Activated CD8-positive, alpha-beta memory T cell treated with anti-CD3 and anti-CD28 coated beads for 1 hour (primary cell): ENCODE measurements at places on chromosomes 6 and 20.

DNA sequence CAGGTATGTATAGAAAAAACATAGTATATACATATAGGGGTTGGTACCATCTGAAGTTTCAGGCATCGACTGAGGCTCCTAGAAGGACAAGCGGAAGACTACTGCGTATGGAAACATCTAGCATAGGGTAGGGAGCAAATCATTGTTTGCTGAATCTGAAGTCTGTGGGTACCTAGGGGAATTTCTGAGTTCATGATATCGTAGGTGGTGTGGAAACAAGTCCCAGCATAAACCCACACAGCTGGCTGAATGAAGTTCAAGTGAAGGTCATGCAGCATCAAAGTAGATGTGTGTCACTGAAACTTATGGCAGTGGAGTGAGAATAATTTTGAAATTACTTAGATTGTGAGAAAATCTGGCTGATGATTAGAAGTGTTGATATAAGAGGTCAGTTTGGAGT, 39.4 kb downstream of the MAP7 start:
- no peak for DNase-seq

DNA sequence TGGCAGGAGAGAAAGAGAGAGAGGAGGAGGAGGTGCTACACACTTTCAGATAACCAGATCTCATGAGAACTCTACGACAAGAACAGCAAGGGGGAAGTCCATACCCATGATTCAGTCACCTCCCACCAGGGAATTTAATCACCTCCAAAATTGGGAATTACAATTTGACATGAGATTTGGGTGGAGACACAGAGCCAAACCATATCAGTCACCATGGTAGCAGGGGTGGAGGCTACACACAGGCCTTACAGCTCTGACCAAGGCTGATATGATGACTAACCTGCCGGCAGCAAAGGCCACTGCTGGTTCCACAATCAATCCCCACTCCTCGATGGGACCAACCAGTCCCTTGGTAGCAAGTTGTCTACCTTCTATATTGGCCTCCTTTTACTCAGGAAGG, 13.6 kb upstream of the RBM24 start:
- no peak for DNase-seq

- DNase-seq, result no peak
Observed at GRCh38 chr20:44253528-44253927, 6.4 kb downstream of the GDAP1L1 start.

GRCh38 chr6:28947831-28948270, 24.1 kb upstream of the TRIM27 start:
- no peak for DNase-seq

- no peak for DNase-seq
Observed at GRCh38 chr6:145743332-145743731, 8.0 kb upstream of the EPM2A start.

GRCh38 chr6:74762841-74763240, 443.0 kb downstream of the COL12A1 start:
- DNase-seq, result no peak

- no peak for DNase-seq
Observed at GRCh38 chr20:41133709-41134361, 3.5 kb upstream of the PLCG1 start.

- DNase-seq, result no peak
Observed at GRCh38 chr20:24116611-24117010, 128.0 kb upstream of the GGTLC1 start.

- DNase-seq, result no peak
Observed at GRCh38 chr6:115241373-115241772, 819.3 kb downstream of the FRK start.

DNA sequence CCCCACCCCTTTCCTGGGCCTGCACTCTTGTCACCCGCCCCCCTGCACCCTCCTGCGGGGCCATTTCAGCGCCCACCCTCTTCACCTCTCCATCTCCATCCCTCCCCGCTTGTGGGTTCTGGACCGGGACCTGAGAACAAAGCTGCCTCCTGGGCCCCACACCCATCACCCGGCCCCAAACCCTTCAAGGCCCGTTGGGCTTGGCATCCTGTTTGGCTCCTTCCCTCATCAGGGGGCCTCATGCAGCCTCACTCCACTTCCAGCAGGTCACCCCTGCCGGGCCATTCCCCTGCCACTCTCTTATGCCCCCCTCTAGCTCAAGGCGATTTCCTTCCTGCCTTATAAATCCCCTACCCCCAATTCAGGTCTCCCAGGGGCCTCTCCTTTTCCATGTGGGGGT, 67.4 kb downstream of the SRC start:
- no peak for DNase-seq

DNA sequence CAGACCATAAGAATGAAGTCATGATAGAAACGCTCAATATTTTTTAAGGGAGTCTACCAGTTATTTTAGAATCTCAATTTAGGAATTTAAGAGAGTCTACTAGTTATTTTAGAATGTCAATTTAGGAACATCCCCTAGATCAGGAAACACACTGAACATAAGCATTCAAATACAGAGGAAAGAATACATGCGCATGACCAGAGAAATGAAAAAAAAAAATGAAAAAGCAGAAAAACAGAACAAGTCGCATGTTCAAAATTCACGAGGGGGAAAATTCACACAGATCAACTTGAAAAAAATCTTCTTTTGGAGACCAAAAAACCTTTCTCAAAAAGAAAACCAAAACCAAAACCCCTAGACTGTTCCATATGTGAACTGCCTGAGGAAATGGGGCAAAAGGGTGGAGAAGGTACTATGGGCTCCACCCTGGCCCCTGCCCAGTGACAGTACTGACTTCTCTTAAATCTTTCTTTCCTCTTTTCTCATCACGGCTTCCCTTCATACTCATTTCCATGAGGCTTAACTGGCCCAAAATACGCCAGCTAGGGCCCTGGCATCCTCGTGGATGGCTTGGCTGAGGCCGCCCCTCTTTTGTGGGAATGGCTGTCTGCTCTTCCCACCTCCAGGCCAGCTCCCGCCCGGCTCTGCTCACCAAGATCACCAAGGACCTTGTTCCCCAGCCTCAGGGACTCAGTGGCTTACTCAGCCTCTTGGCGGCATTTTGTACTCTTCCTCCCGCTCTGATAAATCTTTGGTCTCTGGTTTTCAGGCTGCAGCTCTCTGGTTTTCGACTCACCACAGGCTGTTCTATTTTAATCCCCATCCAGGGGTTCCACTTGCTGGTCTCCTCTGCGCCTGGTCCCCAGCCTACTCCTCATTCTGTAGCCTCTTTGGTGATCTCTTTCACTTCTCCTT, 11.2 kb downstream of the ZBTB2 start:
- no peak for DNase-seq

DNA sequence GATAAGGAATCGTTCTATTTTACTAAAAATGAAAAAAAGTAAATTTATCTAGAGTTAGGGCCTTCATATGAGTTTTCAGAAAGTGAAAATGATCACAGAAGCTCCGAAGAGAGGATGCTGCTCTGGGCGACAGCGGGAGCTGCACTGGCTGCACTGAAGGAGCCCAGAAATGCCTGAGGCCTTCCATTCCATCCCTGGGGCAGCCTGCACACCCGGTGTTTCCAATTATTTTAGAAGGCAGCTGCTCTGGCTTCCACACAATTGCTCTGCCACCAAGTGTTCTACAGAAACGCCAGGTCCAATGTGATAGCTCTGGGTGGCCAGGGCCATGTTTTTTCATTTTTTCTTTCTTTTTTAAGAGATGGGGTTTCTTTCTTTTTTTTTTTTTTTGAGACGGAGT, 3.6 kb downstream of the DTNBP1 start:
- DNase-seq, result no peak

GRCh38 chr20:40743141-40743775, 54.2 kb upstream of the MAFB start:
- DNase-seq, result no peak

- DNase-seq, result no peak
Observed at GRCh38 chr20:19697415-19697814, 60.6 kb upstream of the RIN2 start.

DNA sequence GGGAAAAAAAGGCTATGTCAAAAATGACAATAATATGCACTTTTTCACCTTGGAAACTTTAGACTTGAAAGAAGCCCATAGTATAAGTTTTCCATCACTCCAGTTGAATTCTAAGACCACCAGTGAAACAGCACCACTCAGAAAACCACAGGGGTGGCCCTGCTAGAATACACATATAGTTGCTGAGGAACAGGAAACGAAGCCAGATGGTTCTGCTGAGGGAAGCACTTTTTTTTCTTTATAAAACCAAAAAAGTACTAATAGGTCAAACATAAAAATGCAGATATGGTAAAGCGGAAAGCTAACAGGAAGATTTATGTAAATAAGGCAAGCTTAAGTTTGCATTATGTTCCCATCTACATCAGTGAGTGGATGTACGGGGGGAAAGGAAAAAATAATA, 303.9 kb downstream of the FOXC1 start:
- DNase-seq, result no peak

GRCh38 chr20:23445596-23446217, 6.2 kb downstream of the CSTL1 start:
- no peak for DNase-seq

DNA sequence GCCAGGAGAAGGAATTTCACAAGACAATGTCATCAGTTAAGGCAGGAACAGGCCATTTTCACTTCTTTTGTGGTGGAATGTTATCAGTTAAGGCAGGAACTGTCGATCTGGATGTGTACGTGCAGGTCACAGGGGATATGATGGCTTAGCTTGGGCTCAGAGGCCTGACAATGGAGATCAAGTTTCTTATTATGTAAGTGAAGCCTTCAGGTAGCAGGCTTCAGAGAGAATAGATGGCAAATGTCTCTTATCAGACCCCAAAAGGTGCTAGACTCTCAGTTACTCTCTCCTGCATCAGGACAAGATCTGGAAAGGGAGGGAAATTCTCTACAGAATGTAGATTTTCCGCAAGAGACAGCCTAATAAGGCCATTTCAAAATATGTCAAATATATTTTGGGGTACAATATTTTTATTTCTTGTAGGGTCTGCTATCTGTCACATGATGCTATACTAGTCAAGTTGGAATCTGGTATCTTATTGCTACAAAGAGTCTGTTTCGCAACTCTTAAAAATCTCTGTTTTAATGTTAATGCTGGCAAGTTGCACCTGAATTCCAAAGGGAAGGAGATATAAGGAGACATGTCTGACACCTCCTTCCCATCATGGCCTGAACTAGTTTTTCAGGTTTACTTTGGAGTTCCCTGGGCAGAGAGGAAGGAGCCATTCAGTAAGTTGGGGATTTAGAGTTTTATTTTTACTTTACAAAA, 48.8 kb downstream of the TRDN start:
- DNase-seq, result no peak

DNA sequence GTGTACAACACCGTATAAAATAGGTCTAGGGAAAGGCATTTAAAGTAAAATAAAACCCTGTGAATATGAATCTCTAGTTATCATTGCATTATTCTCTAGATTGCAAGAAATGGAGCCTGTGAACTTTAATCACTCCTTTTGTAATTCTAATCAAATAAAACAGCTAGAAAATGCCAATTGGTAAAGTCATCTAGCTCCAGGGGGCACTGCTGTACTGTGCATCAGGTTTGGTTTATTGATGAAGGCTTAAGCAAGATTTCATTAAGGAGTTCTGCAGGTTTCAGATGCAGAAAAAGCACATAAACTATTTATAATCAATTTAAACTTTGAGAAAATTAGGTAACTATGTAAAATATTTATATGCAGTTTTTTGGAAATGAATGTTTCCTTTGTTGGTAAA, 645.0 kb downstream of the PHF3 start:
- no peak for DNase-seq

DNA sequence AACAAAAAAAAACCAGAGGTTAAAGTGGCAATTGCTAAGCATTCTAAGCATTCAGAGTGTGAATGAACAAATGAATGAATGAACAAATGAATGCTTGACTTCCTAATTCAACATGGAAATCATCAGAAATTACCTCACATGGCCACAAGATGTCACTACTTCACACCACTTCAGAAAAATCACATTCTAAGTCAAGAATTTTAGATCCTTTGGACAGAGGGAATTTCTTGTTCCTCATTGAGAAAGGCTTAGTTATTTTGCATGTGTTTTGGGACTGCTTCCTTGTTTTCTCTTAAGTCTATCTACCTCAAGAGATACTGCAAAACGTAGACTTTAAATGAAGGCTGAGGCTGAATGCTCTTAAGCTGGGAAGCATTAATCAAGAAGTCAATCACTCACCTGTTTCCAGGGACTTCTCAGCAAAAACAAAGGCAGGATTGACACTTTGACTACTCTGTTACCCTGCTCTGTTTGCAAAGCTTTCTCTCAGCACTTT, 120.2 kb downstream of the MBOAT1 start:
- no peak for DNase-seq

DNA sequence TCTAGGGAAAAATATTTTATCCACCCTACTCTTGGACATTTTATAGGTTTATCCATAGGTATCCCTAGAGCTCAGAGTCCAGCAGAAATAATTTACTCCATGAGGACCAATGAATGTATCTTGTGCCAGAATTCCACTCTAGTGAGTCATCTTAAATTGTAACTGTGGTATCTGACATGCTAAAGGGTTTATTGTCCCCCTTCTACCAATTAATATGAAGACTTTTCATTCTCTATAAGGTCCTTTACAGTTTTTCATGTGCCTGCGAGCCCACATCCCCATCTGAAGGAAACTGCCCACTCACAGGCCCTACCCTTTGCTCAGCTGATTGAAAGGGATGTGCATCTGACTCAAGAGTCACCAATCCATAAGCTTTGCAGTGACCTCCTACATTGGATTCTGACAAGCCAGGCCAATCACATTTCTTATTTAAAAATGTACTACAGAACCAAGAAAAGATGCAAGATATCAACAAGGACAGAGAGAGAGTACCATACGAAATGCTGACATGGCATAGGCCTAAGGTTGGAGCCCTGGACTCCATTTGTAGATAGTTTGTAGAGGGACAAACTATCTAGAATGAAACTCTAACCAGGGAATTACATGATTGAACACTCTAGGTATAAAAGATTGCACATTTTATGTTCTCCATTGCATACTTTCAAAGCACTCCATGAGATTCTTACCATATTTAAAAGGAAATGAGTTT, 93.4 kb upstream of the DEFB112 start:
- DNase-seq, result no peak

- DNase-seq, result no peak
Observed at GRCh38 chr6:81084776-81085430, 667.6 kb downstream of the TENT5A start.

- no peak for DNase-seq
Observed at GRCh38 chr20:4305091-4305490, 289.7 kb upstream of the RNF24 start.
